Sigmoid colon (tissue), 7 donors: ENCODE measurements at places on chromosomes 2 and 18. TPM values are rescaled to one million over a fixed set of nuclear protein-coding genes. Genes with fewer than 3 reads are reported as not detected.

- H3K4me1 ChIP-seq, result no peaks in the 10 kb centered on the region
- H3K36me3 ChIP-seq, result no peaks in the 10 kb centered on the region
- no peak for DNase-seq
- H3K27ac ChIP-seq, result no peak overlapping the region
Measured at GRCh38 chr2:74221604-74222299, 23.3 kb downstream of the MTHFD2 start.

- no peaks in the 10 kb centered on the region for H3K36me3 ChIP-seq
- no peak for DNase-seq
- no peaks in the 10 kb centered on the region for H3K27me3 ChIP-seq
- H3K4me1 ChIP-seq, result no peaks in the 10 kb centered on the region
- H3K4me3 ChIP-seq, result no peak overlapping the region
Measured at GRCh38 chr2:15764683-15765011, 173.0 kb downstream of the DDX1 start.

- H3K36me3 ChIP-seq, result no peaks in the 10 kb centered on the region
- no peaks in the 10 kb centered on the region for H3K4me1 ChIP-seq
- no peak overlapping the region for H3K27ac ChIP-seq
- no peak overlapping the region for H3K4me3 ChIP-seq
Measured at GRCh38 chr2:240635121-240635997, 10.1 kb downstream of the GPR35 start.

Gene LRP2
- total RNA-seq, result not detected

GRCh38 chr2:188952901-188953300 is 21.3 kb upstream of the COL3A1 start:
- H3K36me3 ChIP-seq, result no peaks in the 10 kb centered on the region
- no peak for DNase-seq
- no peak overlapping the region for H3K27ac ChIP-seq
- H3K27me3 ChIP-seq, result no peaks in the 10 kb centered on the region
- H3K4me3 ChIP-seq, result no peak overlapping the region
- no peaks in the 10 kb centered on the region for H3K4me1 ChIP-seq

GRCh38 chr2:105595536-105595935 is 149.2 kb upstream of the NCK2 start:
- H3K27me3 ChIP-seq, result no peaks in the 10 kb centered on the region
- no peaks in the 10 kb centered on the region for H3K4me1 ChIP-seq
- H3K36me3 ChIP-seq, result no peaks in the 10 kb centered on the region
- H3K27ac ChIP-seq, result no peak overlapping the region
- DNase-seq, result no peak
- H3K4me3 ChIP-seq, result no peak overlapping the region

DNA sequence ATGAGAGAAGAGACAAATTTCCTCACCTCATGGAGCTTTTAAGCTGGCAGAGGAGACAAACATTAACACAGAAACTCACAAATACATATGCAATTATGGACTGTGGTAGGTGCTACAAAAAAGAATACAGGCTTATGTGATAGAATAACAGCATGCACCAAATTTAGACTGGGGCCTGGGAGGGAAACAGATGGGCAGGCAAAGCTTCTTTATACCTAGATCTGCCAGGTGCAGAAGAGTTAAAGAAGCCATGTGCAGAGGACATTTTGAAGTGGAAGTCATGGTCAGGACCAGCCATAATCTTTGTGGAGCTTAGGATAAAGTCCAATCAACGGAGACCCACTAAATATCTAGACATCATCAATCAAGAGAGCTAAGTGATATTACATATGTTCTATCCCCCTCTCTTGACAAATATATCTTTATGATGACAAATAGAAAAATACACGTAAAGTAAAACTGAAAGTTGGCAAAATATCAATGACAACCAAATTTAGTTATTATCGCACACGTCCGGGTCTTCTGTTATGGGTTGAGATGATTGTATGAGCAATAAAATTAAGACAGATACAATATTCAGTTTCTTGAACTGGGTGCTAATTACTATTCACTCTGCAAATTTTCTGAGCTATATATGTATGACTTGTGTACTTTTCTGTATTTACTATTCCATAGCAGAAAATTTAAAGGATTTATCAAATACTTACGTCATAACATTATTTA is 44.1 kb downstream of the CD28 start:
- no peaks in the 10 kb centered on the region for H3K27me3 ChIP-seq
- no peak overlapping the region for H3K27ac ChIP-seq
- no peaks in the 10 kb centered on the region for H3K36me3 ChIP-seq
- no peaks in the 10 kb centered on the region for H3K4me1 ChIP-seq
- H3K4me3 ChIP-seq, result no peak overlapping the region

Gene GYPC
- 120 TPM for total RNA-seq

DNA sequence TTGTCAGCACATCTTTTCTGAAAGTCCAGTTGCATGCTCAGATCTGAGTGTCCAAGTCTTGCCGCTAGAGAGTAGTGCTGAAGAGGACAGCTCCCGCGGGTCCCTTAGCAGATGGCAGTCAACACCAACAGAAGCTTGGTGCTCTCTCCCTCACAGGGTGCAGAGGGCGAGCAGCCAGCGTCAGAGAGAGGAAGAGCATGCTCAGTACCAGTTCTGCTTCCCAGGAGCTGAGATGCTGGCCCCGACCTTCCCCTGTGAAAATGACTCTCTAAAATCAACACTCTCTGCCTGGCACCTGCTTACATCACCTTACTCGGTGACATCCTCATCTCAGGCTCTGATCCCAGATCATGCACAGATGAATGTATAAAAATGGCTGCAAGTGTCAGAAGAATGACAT is 86.0 kb upstream of the TWIST2 start:
- no peak overlapping the region for H3K27ac ChIP-seq
- H3K27me3 ChIP-seq, result no peaks in the 10 kb centered on the region
- no peak overlapping the region for H3K4me3 ChIP-seq
- no peak for DNase-seq
- H3K4me1 ChIP-seq, result no peaks in the 10 kb centered on the region

Gene DNAJC5G
- not detected for total RNA-seq

GRCh38 chr2:203993560-203993959 is 57.0 kb downstream of the ICOS start:
- no peak overlapping the region for H3K4me3 ChIP-seq
- H3K27me3 ChIP-seq, result no peaks in the 10 kb centered on the region
- no peak overlapping the region for H3K27ac ChIP-seq
- H3K4me1 ChIP-seq, result no peaks in the 10 kb centered on the region
- H3K36me3 ChIP-seq, result no peaks in the 10 kb centered on the region

GRCh38 chr2:81266106-81266505 is 961.6 kb upstream of the LRRTM1 start:
- H3K27ac ChIP-seq, result no peak overlapping the region
- no peaks in the 10 kb centered on the region for H3K4me1 ChIP-seq
- H3K27me3 ChIP-seq, result no peaks in the 10 kb centered on the region
- no peak overlapping the region for H3K4me3 ChIP-seq

Gene MBOAT2
- total RNA-seq, result 43.5 TPM

Gene CRYGA
- not detected for total RNA-seq

- H3K27ac ChIP-seq, result no peak overlapping the region
- DNase-seq, result no peak
- no peaks in the 10 kb centered on the region for H3K27me3 ChIP-seq
- H3K4me3 ChIP-seq, result no peak overlapping the region
- no peaks in the 10 kb centered on the region for H3K4me1 ChIP-seq
Measured at GRCh38 chr2:132761437-132761836, 91.4 kb upstream of the LYPD1 start.

DNA sequence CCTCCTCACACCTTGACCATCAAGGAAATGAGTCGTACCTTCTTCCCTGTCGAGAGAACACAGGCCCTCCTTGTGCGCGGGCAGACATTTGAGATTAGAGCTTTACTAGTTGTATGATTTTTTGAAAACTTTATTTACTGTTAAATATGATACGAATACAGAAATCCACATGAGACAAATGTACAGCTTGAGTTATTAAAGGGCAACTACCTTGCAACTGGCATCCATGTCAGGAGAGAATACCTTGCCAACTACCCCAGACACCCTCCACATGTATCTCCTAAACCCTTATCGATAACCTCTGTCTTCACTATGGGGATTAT is 28.3 kb downstream of the KLHL23 start:
- DNase-seq, result no peak
- no peaks in the 10 kb centered on the region for H3K36me3 ChIP-seq
- H3K27ac ChIP-seq, result no peak overlapping the region
- H3K27me3 ChIP-seq, result no peaks in the 10 kb centered on the region
- no peak overlapping the region for H3K4me3 ChIP-seq

Gene TGFA
- total RNA-seq, result not detected

- H3K4me1 ChIP-seq, result no peaks in the 10 kb centered on the region
- H3K27me3 ChIP-seq, result no peaks in the 10 kb centered on the region
- no peak overlapping the region for H3K27ac ChIP-seq
- no peak for DNase-seq
- H3K36me3 ChIP-seq, result no peaks in the 10 kb centered on the region
- H3K4me3 ChIP-seq, result no peak overlapping the region
Measured at GRCh38 chr18:986051-986450, 81.4 kb downstream of the ADCYAP1 start.
